Germinal center (tissue), 1 donor: ENCODE measurements at places on chromosomes 3 and 15.
A peak's percentile ranks its signal among the peaks of the same experiment; 100 is the strongest.

DNA sequence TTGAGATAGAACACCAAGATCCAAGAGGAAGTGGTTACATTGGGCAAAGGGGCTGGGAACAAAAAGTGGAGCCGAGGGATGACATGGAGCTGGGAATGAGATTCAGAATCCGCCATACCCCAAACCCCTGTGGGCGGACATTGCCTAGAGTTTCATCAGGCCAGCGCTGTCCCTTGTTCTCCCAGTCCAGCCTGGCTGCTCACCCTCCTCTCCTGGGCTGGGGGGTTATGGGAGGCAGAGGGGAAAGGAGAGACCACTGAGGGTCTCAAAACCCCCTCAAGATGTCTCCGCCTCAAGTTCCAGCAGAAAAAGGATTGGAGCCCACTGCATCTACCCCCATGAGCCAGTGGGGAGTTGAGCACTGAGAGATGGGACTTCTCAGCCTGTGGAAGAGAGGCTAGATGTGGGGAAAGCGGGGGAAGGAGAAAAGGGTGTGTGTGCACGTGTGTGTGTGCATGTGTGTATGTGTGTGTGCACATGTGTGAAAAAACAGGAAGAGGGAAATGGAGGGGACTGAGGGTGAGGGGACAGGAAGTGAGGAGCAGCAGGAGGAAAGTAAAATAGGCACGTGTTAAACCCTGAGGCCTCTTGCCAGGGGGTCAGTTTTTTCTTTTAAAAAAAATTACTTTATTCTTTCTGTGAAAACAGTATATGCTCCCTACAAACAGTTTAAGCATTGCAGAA lies 14.3 kb downstream of the GRM2 start:
- no peak for DNase-seq

GRCh38 chr3:138197524-138197923 lies 10.4 kb downstream of the ARMC8 start:
- no peak for DNase-seq

- no peak for DNase-seq
Observed at GRCh38 chr15:60259469-60259868, 138.3 kb downstream of the ANXA2 start.

GRCh38 chr3:63942528-63942927 lies 30.3 kb upstream of the SCAANT1 start:
- DNase-seq: no peak

- DNase-seq: no peak
Observed at GRCh38 chr3:197522183-197522715, 33.5 kb downstream of the BDH1 start.

DNA sequence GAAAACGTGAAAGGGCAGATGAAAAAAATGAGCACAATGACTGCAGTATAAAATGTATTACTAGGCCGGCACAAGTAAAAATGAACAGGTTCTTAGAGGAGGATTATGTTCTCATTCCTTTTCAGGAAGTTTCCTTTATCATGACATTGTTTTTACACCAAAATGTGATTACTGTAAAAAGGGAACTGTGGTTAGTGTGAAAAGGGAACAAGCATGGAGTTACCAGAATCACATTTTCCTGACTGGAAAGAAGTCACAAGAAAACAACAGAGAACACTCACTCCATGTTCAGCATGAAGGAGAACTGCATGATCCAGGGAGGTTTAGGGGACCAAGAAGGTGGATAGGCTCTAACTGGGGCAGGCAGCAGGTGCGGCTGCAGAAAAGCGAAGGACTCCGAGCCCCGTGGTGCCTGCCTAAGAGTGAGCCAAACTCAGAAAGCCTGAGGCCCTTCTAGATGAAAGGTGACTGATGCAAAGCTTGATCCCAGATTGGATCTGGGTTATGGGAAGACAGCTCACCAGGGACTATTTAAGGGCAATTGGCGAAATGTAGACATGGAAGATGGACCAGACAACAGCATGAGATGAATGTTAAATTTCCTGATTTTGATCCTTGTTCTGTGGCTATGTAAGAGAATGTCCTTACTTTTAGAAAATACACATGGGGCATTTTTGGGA lies 77.3 kb downstream of the CCR1 start:
- DNase-seq: no peak

DNA sequence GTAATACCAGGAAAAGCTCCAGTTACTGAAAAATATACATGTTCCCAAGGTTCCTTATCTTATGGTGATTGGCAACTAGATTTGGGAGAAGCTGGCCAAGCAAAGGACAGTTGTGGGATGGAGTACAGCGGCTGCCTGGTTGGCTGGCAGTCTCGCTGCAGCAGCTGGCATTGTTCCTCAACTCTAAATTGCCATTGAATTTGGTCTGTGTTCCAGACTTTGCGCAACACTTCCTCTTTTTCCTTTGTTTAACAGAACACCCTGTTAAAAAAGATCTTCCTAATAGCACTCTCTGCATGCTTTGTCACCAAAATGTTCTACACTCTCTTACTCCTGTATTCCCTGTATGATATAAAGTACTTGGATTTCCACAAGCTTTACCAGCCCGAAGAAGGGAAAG lies 420.6 kb upstream of the RBMS3 start:
- DNase-seq: no peak

DNA sequence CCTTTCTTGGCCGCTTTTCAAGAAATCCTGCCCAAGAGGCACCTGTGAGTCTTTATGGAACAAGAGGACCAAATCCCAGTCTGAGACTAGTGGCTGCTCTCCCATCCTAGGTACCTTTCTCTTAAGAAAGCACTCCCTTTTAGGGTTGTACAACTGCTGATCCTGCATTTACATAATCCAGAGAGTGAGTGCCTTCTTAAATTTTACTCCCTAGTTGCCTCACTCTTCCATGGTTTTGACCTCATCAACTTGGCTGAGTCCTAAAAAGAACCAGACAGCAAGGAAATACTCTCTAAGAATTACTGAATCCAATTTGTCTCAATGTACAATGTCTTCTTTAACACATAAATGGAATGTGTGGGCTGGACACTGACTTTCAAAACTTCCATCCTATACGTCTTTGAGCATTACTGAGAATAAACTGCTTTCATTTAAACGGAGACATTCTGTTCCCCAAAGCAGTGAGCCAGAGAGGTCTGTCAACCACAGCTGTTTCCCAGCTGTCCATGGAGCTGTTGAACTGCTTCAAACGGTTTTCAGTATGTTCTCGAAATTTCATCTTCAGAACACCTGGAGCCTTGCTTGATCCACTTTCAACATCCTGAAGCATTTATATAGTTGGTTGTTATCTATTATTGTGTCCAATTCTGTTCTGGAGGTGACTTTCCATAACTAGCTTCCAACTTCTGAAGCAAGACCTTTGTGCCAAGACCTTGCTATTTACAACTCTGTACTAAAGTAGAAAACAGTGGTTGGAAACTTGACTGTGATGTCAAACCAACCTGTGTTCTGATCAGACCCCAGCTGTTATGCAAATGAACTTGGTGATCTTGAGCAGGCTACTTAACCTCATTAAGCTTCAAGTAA lies 179.1 kb downstream of the SLC9A9 start:
- peak; percentile 54 for DNase-seq
